ENCODE measurements at places on chromosomes 13 and 19.
A peak's percentile ranks its signal among the peaks of the same experiment; 100 is the strongest.

DNA sequence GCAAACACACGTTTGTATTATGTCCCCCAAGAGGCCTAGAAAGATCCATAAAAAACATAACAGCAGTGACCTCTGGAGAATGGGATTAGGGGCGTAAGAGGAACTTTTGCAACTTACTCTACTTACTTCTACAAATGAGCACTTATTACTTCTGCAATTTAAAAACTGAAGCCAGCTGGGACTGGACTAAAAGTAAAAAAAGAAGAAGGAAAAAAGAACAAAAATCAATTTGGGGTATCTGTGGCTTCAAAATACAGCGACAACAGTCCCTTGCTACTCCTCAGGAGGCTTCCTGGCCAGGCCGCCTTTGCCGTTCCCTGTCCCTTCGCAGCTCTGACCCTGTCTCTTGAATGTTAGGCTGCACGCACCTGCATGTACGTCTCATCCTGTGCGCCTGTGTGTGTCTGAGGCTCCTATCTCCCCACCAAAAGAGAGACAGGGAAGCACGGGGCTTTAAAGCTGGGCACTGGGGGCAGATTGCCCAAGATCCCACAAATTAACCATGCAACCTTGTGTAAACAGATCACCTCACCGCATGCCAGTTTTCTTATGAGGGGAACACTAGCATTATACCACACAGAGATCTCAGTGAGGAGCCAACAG is 12.1 kb upstream of the FKRP start:
- DNase-seq: no peak

- DNase-seq: no peak
Observed at GRCh38 chr19:46840498-46840942, 10.1 kb downstream of the AP2S1 start.

GRCh38 chr13:85528491-85529217 is 270.6 kb downstream of the SLITRK6 start:
- DNase-seq: no peak

- DNase-seq: no peak
Observed at GRCh38 chr13:80802946-80803345, 462.0 kb upstream of the SPRY2 start.

DNA sequence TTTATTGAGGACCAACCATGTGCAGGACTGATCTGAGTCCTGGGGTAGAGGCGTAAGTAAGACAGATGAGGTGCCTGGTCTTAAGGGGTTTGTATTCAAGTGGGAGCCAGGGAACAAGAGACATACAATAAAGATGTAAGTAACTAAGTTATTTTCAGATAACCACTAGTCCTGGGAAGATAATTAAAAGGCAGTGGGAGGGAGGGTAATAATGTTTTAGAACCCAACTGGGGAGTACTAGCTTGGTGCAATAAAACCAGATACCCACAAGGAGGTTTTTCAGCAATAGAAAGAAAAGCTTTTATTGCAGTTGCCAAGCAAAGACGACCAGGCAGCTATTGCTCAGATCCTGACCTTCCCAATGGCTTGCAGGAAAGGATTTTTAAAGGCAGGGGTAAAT is 893.7 kb downstream of the UQCRFS1 start:
- DNase-seq: no peak

- no peak for DNase-seq
Observed at GRCh38 chr19:47507924-47508553, 6.8 kb downstream of the NAPA start.

- peak; percentile 58 for DNase-seq
Observed at GRCh38 chr13:113992276-113993005, 18.6 kb upstream of the C13orf46 start.

DNA sequence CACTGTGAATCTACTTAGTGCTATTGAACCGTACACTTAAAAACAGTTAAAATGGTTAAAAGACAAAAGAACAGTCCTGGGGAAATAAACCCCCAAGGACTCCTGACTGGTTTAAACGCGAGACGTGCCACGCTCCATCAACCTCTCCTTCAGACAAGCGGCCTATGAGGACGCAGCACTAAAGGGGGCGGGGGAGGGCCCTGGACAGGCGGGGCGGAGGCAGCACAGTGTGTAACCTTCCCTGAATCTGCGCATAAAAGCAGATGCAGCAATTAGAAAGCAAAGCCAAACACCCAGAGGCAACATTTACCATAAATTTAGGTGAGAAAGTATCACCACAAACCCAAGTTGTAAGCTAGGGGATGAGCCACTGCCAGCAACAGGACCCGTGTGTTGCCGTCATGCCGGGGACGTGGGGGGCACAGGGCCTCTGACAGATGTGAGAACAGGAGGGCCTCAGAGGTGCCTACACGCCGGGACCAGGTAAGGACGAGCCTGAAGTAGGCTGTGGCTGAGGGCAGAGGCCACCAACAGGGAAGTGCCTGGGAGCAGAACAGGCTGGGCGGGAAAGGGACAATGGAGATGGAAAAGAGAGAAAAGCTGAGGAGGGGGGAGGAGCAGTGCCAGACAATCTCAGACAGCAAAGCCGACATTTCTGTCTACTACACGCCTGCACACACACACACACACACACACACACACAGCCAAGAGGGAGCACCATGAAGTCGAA is 15.3 kb upstream of the ADPRHL1 start:
- DNase-seq: no peak

- DNase-seq: no peak
Observed at GRCh38 chr13:90307136-90307535, 1040.4 kb upstream of the MIR17HG start.

DNA sequence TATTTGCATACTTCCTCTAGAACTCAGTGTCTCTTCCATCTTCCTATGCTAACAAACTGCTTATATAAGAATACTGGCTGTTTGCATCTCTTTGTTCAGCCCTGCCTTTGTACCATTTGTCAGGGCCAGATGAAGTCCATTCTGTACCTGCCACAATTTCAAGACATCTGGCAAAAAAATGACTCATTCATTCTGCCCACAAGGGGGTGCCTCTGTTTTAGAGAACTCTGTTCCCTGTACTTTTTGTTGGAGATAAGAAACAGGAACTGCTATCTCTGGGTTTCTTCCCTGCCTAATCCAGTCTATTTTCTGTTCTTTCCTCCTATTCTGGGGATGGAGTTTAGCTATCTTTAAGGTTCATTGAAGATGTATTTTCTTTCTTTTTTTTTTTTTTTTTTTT is 23.0 kb downstream of the ZNF568 start:
- DNase-seq: no peak
